ENCODE measurements at places on chromosomes 1 and 21.

- no peak for DNase-seq
Observed at GRCh38 chr1:12296623-12297022, 66.8 kb downstream of the VPS13D start.

DNA sequence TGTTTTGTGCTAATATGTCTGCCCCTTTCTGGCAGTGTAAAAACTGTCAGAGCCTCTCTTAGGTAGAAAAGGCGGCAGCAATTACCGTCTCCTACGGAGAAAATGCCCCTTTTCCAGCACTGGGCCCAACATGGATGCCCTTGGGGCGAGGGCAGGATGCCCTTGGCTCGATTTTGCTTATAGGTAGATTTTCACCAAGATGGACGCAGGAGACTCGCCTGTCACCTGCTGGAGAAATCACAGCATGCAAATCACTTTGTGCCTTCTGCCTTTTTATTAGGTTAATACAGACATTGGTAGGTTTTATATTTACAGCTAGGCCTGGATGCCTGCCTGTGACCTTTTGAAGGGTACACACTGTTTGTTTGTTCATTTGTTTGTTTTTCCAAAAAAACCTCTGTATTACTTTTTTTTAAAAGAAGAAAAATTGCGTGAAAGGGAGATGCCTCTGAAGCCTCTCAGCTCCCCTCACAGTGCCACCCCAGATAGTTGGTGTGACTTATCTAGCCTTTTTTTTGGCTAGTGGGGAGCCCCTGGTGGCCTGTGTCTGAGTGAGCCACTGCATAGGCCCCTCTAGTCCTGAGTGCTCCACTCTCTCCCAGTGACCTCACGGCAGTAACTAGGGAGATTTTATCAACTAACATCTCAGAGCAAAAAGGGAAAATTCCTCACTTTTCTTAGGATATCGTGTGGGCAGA, 2.5 kb downstream of the ATP1B1 start:
- DNase-seq, result no peak

DNA sequence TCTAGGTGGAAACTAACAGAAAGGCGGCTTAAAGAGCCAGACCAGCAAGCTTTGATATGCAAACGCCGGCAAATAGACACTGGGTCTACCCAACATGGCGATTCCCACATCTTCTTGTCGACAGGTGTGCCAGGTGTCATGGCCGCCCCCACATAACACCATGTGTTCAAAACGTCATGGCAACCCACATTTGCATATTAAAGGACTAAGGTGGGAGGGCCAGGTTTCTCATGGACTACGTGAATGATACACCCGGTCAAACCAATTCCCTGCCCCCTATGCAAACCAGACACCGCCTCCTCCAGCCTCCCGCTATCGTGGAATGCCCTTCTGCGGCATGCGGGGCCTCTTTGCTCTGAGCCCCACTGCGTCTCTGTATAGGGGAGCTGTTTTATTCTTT, 41.3 kb downstream of the ICOSLG start:
- DNase-seq, result no peak

- no peak for DNase-seq
Observed at GRCh38 chr1:40310983-40311642, 6.0 kb downstream of the COL9A2 start.

DNA sequence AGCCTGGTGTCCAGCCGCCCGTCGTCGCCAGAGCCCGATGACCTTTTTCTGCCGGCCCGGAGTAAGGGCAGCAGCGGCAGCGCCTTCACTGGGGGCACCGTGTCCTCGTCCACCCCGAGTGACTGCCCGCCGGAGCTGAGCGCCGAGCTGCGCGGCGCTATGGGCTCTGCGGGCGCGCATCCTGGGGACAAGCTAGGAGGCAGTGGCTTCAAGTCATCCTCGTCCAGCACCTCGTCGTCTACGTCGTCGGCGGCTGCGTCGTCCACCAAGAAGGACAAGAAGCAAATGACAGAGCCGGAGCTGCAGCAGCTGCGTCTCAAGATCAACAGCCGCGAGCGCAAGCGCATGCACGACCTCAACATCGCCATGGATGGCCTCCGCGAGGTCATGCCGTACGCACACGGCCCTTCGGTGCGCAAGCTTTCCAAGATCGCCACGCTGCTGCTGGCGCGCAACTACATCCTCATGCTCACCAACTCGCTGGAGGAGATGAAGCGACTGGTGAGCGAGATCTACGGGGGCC, 1.2 kb downstream of the OLIG2 start:
- no peak for DNase-seq

All from stimulated activated CD4-positive, alpha-beta T cell treated with anti-CD3 and anti-CD28 coated beads, Interleukin-4, amount 100 ng/mL, for 24 hours (primary cell).